Aorta (tissue), 5 donors: ENCODE measurements at places on chromosomes 12 and 14. TPM values are rescaled to one million over a fixed set of nuclear protein-coding genes. Genes with fewer than 3 reads are reported as not detected.
A peak's percentile ranks its signal among the peaks of the same experiment; 100 is the strongest.

DNA sequence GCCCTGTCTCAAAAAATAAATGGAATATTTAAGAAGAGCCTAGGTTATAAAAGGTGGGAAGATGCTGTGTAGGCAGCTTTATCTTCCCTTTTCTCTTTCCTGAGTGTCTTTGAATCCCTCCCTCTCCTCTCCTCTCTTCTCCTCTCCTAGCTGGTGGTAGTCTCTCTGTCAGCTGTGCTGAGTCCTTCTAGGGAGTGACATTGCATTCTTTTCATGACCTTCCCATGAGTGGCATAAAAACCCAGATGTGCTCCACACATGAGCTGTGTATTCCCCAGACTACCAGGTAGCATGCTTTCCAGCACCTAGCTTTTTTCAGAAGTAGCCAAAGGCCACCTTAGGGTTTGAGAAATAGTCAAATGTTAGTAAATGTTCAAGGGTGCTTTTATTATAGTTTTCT is 23.6 kb downstream of the SAMD4A start:
- H3K27me3 ChIP-seq, result no peaks in the 10 kb centered on the region
- peaks cover 17% of the 10 kb centered on the region for H3K4me1 ChIP-seq
- no peak for DNase-seq
- no peaks in the 10 kb centered on the region for H3K36me3 ChIP-seq
- H3K4me3 ChIP-seq, result no peak overlapping the region

GRCh38 chr12:52316701-52317100 is 4.5 kb downstream of the KRT83 start:
- DNase-seq, result no peak
- no peaks in the 10 kb centered on the region for H3K36me3 ChIP-seq
- H3K4me1 ChIP-seq, result no peaks in the 10 kb centered on the region
- H3K4me3 ChIP-seq, result no peak overlapping the region

GRCh38 chr14:81169711-81170103 is 51.1 kb downstream of the GTF2A1 start:
- H3K4me1 ChIP-seq, result no peaks in the 10 kb centered on the region
- H3K27ac ChIP-seq, result peak overlapping the region; percentile 87
- H3K36me3 ChIP-seq, result peaks cover 2% of the 10 kb centered on the region
- H3K4me3 ChIP-seq, result peak overlapping the region; percentile 82

- no peak overlapping the region for H3K27ac ChIP-seq
- H3K27me3 ChIP-seq, result peaks cover 1% of the 10 kb centered on the region
- DNase-seq, result no peak
These were observed 851.8 kb downstream of the TMEM121 start for GRCh38 chr14:106378191-106378590.

TTC8 gene
- 23.1 TPM for polyA plus RNA-seq

DNA sequence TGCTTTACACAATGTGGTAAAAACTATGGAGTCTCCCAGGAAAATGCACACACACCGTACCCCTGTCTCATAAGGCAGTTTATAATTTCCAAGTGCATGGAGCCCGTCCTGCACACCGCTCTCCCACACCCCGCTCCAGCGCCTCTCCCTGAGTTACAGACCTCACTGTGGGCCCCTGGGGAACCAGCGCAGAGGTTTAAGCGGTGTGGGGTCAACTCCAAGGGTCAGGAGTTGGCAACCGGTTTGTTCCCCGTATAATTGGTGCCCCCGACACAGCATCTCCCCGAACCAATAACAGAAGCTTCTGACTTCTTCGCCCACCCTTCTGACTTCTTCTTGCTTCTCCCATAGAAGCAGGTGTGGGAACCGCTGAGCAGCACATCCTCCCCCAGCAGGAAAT is 58.4 kb upstream of the DDX11 start:
- no peaks in the 10 kb centered on the region for H3K36me3 ChIP-seq
- H3K27ac ChIP-seq, result no peak overlapping the region
- no peak for DNase-seq
- no peaks in the 10 kb centered on the region for H3K27me3 ChIP-seq
- no peaks in the 10 kb centered on the region for H3K4me1 ChIP-seq

DNA sequence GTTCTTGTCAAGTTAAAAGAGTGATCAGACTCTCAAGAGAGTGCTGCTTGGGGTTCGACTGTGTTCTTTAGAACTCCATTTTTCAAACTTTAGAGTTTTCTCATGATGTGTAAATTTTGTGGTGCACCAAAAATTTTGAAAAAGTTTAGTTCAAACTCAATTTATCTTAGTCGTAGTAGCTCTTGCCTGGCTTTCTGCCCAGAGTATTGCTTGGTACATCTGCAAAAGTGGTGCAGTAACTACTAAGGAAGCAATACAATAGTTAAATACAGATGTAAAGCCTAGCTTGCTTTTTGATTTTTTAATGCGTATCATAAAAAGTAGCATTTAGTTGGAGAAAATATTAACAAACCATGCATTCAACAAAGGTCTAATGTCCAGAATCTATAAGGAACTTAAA is 9.5 kb upstream of the CCDC91 start:
- H3K27me3 ChIP-seq, result no peaks in the 10 kb centered on the region
- H3K36me3 ChIP-seq, result no peaks in the 10 kb centered on the region
- no peak overlapping the region for H3K4me3 ChIP-seq
- no peaks in the 10 kb centered on the region for H3K4me1 ChIP-seq
- H3K27ac ChIP-seq, result no peak overlapping the region

LGALS3 gene
- 547 TPM for polyA plus RNA-seq

- no peaks in the 10 kb centered on the region for H3K36me3 ChIP-seq
- H3K27ac ChIP-seq, result no peak overlapping the region
- no peak for DNase-seq
- peaks cover 2% of the 10 kb centered on the region for H3K4me1 ChIP-seq
These were observed 11.3 kb downstream of the CACNA1C start for GRCh38 chr12:2064071-2064507.

FAM161B gene
- polyA plus RNA-seq, result 4.3 TPM

ABCC9 gene
- polyA plus RNA-seq, result 1.1 TPM

CD163L1 gene
- 1.2 TPM for polyA plus RNA-seq

GRCh38 chr12:69092137-69092536 is 147.2 kb upstream of the CPSF6 start:
- no peaks in the 10 kb centered on the region for H3K36me3 ChIP-seq
- no peak overlapping the region for H3K4me3 ChIP-seq

- H3K27ac ChIP-seq, result no peak overlapping the region
- H3K4me3 ChIP-seq, result peak overlapping the region; percentile 68
- no peaks in the 10 kb centered on the region for H3K4me1 ChIP-seq
- no peaks in the 10 kb centered on the region for H3K36me3 ChIP-seq
- H3K27me3 ChIP-seq, result no peaks in the 10 kb centered on the region
These were observed 165.8 kb downstream of the MON2 start for GRCh38 chr12:62632411-62632918.

- no peak overlapping the region for H3K4me3 ChIP-seq
- H3K27ac ChIP-seq, result no peak overlapping the region
- H3K4me1 ChIP-seq, result peaks cover 3% of the 10 kb centered on the region
- no peaks in the 10 kb centered on the region for H3K36me3 ChIP-seq
- H3K27me3 ChIP-seq, result no peaks in the 10 kb centered on the region
- no peak for DNase-seq
These were observed 54.0 kb upstream of the ELK3 start for GRCh38 chr12:96140174-96140573.

GRCh38 chr14:89779707-89780106 is 174.8 kb downstream of the EFCAB11 start:
- H3K4me3 ChIP-seq, result no peak overlapping the region
- H3K27me3 ChIP-seq, result no peaks in the 10 kb centered on the region
- H3K36me3 ChIP-seq, result no peaks in the 10 kb centered on the region
- H3K4me1 ChIP-seq, result no peaks in the 10 kb centered on the region
- DNase-seq, result no peak

PPTC7 gene
- polyA plus RNA-seq, result 8.5 TPM

RNASE3 gene
- polyA plus RNA-seq, result not detected

GRCh38 chr14:64549791-64550620 is at the start of gene PPP1R36:
TSS of gene PPP1R36 (plus strand) at chr14:64549961. CDS start at chr14:64549998, 37 bp downstream.
- no peaks in the 10 kb centered on the region for H3K27me3 ChIP-seq
- H3K36me3 ChIP-seq, result no peaks in the 10 kb centered on the region
- no peak within 1 kb of the TSS for H3K27ac ChIP-seq
- no peaks in the 10 kb centered on the region for H3K4me1 ChIP-seq
- peak; percentile 87 for DNase-seq
- H3K4me3 ChIP-seq, result no peak within 1 kb of the TSS

LRRC9 gene
- polyA plus RNA-seq, result not detected

FAM186B gene
- polyA plus RNA-seq, result 0.26 TPM

GRCh38 chr14:22303589-22304195 is 285.3 kb downstream of the DAD1 start:
- H3K27me3 ChIP-seq, result no peaks in the 10 kb centered on the region
- H3K4me1 ChIP-seq, result no peaks in the 10 kb centered on the region
- no peak overlapping the region for H3K4me3 ChIP-seq
- no peaks in the 10 kb centered on the region for H3K36me3 ChIP-seq
- H3K27ac ChIP-seq, result no peak overlapping the region

GRCh38 chr14:41891624-41892023 is 284.9 kb downstream of the LRFN5 start:
- no peak overlapping the region for H3K27ac ChIP-seq
- no peaks in the 10 kb centered on the region for H3K36me3 ChIP-seq
- no peak overlapping the region for H3K4me3 ChIP-seq
- H3K4me1 ChIP-seq, result no peaks in the 10 kb centered on the region

ZNF385A gene
- polyA plus RNA-seq, result 4.1 TPM
